ENCODE measurements at places on chromosomes 5 and 9. TPM values are rescaled to one million over a fixed set of nuclear protein-coding genes. Genes with fewer than 3 reads are reported as not detected.

GRCh38 chr5:108459769-108460168, 77.9 kb upstream of the FBXL17 start:
- DNase-seq = no peak

DNA sequence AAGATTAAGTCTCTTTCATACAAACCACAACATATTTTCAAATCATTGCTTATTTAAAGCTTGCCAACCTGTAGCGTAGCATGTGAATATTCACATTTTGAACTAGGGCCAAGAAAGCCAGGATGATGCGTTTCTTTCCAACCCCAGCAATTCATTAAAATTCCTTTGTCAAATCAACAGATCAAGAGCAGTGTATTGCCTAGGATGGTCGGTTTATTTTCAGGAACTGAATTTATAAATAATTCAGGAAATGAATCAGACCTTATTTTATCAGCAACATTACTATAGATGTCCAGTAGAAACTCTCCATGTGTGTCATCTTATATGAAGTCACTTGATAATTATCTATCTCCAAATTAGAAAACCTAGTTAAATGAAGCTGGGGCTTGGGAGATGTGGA, 13.2 kb upstream of the AUH start:
- DNase-seq = no peak

DNA sequence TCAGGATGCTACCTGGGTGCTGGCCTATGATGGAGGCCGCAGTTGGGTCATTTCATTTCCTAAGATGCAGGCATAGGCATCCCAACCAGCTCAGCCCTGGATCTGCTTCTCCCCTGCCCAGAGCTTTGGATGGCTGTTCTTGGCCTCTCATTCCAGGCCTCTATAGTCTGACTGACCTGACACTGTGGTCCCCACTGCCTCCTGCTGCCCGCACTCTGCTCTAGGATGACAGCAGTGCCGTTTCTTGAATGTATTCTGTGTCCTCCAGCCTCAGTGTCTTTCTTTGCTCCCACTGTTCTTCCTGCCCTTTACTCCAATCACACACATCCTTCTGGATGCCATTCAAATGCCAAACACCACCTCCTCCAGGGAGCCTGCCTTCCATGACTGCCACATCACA, 235.7 kb downstream of the HSPA4 start:
- no peak for DNase-seq

DNA sequence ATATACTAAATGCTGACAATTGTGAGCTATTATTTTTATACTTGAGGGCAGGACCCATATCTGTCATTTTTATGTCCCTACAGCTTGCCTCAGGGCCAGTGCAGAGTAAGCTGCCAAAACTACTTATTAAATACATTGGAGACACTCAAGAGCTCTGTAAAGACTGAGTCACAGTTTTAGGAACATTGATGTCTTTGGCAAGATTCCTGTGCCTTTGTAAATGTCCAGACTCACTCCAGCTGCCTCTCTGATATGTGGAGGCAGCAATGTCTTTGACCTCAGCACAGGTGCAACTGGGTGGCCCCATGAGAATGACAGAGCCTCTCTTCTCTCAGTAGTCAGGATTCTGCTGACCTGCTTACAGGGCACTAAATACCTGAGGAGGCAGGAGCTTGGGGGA, 363.2 kb downstream of the OSTF1 start:
- DNase-seq = no peak

The SLCO4C1 gene
- 8.1 TPM for total RNA-seq

Measured in mucosa of gallbladder (tissue), 1 donor.